ENCODE measurements at places on chromosomes 3 and 15.

GRCh38 chr3:182682263-182683241 is 110.8 kb upstream of the ATP11B start:
- peak; percentile 12 for DNase-seq

GRCh38 chr3:45043728-45044299 is 17.7 kb downstream of the CLEC3B start:
- DNase-seq, result peak; percentile 92

GRCh38 chr15:76345583-76345879 is 9.0 kb downstream of the ISL2 start:
- no peak for DNase-seq

DNA sequence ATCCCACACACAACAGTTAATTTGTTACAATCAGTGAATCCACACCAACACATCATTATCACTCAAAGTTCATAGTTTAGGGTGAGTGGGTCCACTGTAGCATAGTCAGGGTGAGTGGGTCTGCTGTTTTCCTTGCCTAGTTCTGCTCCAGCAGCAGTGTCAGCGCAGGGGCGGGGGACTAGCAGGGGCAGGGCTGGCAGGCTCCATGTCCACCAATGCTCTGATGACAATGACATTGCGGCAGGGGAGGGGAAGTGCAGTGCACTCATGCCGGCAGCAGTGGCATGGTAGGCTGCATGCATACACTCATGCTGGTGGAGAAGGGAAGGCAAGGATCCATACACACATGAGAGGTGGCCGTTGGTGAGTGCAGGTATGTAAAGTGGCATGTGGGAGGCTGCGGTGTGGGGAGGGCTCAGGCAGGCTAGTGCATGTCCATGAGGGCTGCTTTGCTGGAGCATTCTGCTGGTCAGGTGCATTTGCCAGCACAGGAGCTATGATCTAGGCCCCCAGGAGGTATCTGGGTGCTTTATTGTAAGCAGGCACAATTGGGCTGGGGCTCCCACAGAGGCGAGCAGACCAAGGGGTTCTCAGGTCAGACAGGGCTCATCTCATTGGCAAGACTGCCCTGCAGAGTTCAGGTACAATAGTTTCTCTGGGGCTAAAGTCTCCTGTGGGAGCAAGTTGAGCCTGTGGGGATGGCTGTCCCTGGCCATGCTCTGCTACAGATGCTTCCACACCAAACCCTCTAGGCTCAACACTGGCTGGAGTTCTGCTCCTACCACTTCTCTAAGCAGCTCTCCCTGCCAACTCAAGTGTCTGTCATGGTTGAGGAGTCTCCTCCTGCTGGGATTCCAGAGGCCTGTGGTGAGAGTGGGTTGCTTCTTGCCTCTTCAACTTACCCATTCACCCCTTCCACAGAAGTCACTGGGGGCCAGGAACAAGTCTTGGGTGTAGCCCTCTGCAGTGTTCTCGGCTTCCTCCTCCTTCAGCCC is 81.3 kb downstream of the KCNAB1 start:
- DNase-seq, result no peak

GRCh38 chr3:34248352-34248751 is 449.9 kb downstream of the PDCD6IP start:
- DNase-seq, result no peak

DNA sequence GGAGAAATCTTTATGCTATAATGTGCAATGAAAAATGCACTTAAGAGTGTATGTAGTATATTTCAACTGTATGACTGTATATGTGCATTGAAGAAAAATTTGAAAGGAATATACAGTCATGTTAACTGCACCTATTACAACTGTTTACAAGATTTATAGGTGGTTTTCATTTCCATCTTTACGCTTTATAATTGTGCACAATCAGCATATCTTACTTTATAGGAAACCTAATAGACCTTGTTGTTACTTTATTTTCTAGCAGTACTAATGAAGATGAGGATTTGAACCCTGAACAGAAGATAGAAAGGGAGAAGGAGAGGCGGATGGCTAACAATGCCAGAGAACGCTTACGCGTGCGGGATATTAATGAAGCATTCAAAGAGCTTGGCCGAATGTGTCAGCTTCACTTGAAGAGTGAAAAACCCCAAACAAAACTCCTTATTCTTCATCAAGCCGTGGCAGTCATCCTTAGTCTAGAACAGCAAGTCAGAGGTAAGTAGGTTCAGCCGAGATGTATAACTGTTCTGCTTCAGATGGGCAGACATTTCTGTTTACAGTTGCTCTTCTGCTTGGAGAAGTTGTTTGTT is 103.4 kb upstream of the CGNL1 start:
- no peak for DNase-seq

DNA sequence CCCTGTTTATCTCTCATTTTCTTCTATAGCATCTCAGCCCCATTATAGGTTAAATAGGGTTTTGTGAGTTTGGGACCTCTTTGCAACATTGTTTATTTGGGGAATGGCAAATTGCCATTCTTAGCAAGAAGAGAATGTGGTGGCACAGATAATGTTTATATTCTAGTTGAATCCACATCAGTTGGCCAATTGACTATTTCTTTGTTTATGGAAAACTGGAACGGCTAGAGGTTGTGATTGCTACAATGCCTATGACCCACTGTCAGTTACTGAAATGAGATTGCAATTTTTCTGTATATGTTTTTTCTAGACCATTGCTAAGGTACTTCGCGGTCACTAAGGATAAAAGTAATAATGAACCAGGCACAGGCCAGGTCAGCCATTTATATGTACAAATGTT is 44.6 kb upstream of the CFAP20DC start:
- no peak for DNase-seq

DNA sequence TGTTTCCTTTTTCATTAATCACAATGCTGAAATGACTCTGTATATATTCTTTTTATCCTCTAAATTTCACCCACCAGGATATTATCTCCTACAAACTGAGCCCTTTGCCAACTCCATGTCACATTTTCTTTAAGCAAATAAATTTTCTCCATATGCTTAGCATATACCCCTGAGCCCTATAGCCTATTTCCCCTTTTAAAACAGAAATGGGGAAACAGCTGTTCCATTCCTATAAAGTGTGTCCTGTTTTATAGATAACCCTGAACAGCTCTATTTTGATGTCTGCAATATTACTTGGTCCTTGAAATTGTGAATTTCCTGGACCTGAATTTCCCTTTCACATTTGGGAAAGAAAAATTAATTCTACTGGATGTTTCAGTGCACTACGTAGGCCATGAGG is 15.6 kb upstream of the FILIP1L start:
- no peak for DNase-seq

DNA sequence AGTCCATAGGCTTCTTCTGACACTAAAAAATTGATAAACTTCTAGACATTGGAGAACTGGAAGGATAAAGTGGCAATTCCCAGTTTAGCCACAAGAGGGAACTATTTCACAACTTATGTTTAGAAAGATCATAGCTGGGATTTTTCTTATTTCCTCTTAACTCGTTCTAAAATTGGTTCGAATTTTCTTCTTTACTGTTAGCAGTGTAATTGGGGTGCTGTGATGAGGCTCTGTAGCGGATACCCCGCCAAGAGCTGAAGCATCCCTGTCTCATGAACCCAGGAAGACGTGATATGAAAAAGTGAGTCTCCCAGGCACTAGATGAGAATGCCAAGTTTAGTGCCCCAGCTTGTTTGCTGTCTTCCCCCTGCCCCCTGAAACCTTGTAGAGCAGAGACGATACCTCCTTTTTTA is 85.1 kb downstream of the PDCD6IP start:
- DNase-seq, result peak; percentile 60

- DNase-seq, result no peak
Observed at GRCh38 chr3:149476225-149476624, 1.7 kb downstream of the TM4SF4 start.

GRCh38 chr3:132721479-132722164 is 587 bp downstream of the NPHP3 start:
- peak; percentile 62 for DNase-seq

- peak; percentile 35 for DNase-seq
Observed at GRCh38 chr3:123780656-123781055, 103.5 kb downstream of the MYLK start.

- no peak for DNase-seq
Observed at GRCh38 chr3:60133269-60134162, 1083.7 kb upstream of the CFAP20DC start.

DNA sequence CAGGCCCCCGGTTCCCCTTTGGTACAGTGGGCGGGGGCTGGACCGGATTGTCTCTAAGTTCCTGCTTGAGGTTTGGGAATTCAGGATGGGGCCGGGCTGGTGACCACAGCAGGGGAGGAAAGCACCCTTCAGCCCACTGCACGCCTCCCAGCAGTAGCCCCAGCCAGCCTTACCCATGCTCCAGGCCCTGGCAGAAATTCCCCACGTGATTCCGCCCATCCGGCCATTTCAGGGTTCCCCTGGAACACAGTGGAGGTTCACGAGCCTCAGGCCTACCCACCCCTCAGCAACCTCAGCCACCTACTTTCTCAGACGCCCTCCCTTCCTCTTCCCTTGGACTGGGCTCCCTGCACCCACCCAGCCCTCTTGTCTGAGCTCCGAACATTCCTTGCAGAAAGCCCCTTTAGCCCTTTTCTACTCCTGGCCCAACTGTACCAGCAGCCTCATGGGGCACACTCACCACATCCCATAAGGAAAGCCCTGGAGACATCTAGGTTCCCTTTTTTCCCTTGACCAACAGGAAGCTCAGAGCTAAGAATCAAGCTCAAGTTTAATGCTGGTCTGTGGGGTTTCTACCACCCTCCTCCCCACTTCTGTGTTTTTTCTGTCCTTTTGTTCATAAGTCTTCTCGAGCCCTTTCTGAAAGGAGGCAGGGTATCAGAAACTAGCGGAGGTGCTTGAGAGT is 11.5 kb downstream of the ALS2CL start:
- DNase-seq, result no peak

GRCh38 chr3:155416500-155417118 is 123.1 kb upstream of the STRIT1 start:
- peak; percentile 38 for DNase-seq

GRCh38 chr3:19436746-19437145 is 288.4 kb downstream of the KCNH8 start:
- DNase-seq, result no peak

- DNase-seq, result no peak
Observed at GRCh38 chr3:195790901-195791300, 20.8 kb downstream of the MUC4 start.

- peak; percentile 100 for DNase-seq
Observed at GRCh38 chr15:39511916-39512260, 69.0 kb upstream of the THBS1 start.

- peak; percentile 87 for DNase-seq
Observed at GRCh38 chr15:90610190-90610589, 80.5 kb downstream of the CRTC3 start.

- DNase-seq, result peak; percentile 66
Observed at GRCh38 chr15:98177966-98178592, 217.6 kb downstream of the ARRDC4 start.

DNA sequence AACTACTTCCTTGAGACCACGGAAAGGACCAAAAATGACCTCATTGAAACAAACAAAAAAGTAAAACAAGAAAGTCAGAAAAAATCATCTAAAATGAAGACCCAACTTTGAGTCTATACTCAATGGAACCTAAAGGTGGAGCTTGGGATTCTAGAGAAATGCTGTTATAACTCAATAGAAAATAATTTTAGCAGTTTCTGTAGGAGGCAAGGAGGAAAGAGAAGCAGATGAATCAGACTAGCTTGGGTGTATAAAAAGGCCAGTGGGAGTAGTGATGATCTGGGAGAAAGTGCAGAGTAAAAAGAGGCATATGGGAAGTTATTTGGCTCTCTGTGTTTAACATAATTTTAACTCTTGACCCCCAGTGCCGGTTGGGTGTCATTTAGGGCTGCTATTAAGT is 94.4 kb downstream of the TMCO5A start:
- DNase-seq, result peak; percentile 52

GRCh38 chr15:77980098-77980497 is 97.4 kb downstream of the TBC1D2B start:
- no peak for DNase-seq

GRCh38 chr3:157746391-157746790 is 243.2 kb upstream of the VEPH1 start:
- DNase-seq, result no peak

DNA sequence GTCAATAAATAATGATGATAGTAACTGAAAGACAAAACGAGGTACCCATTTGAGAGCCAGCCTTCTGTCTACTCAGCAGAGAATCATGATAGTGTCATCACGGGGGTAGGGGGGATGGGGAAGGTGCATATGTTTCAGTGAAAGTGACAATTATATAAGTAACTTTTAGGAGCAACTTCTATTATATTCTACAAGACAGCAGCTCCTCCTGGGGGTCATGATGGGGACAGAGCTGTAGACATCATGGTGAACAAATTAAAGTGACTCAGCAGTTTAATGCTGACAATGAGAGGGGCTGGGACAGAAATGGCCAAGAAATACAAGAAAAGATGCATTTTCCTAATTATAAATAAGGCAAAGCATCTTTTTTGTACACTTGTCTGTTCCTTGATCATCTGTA is 11.8 kb downstream of the CAPN3 start:
- no peak for DNase-seq
